ENCODE measurements at places on chromosomes 1 and 21.
A peak's percentile ranks its signal among the peaks of the same experiment; 100 is the strongest.

GRCh38 chr21:39197448-39198233 lies 14.4 kb upstream of the PSMG1 start:
- no peak for DNase-seq

DNA sequence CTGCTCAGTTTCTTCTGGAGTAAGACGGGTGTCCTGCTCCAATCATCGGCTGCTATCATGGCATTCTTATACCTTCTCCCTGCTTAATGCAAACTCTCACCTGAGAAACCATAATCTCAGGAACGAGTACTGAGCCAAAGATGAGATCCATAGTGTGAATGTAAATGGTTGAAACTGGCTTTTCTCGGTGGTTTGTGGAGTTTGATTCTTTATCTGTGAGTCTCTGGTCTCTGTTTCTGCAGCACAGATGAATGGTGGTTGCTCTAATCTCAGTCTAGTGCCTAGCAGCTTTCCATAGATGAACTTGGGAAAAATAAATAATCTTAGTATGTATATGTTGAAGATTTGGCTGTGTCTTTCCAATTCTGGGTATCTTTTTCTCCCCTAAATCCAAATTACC lies 274.4 kb downstream of the HHAT start:
- DNase-seq = no peak

- DNase-seq = no peak
Observed at GRCh38 chr1:18962121-18962721, 5.7 kb upstream of the IFFO2 start.

- no peak for DNase-seq
Observed at GRCh38 chr1:112618114-112618720, 724 bp downstream of the ST7L start.

DNA sequence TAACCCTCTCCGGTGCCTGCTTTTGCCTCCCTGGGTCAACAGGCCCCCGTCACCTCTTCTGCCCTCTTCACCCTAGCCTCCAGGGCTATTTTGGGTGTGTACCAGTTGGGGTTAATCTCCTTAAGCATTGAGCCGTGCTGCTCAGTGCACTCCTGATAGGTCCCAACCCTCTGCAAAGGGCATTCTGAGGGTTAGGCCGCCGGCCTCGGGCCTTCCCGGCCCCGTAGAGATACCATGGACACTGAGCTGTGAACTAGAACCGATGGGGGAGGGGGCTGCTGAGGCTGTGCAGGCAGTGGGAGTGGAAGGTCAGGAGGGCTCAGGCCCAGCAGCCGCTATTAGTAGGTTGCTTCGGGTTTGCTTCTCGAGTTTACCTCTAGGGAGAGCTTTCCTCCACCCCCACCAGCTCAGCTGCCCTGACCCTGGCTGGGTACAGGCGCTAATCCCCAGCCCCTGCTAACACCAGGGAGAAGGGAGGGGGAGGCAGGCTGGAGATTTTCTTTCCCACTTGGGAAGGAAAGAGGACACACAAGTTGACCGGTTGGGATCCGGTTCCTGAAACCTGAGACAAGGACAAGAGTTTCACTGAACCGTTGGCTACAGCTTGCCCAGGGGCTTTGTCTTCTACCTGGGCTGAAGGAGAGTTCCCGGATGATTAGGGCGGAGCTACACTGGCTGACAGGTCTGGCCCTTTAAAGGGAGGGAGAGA lies 4.8 kb downstream of the LMOD1 start:
- peak; percentile 87 for DNase-seq

GRCh38 chr21:34728479-34728878 lies 59.7 kb downstream of the CLIC6 start:
- no peak for DNase-seq

GRCh38 chr1:244280201-244280600 lies 171.5 kb downstream of the ADSS2 start:
- DNase-seq = no peak

DNA sequence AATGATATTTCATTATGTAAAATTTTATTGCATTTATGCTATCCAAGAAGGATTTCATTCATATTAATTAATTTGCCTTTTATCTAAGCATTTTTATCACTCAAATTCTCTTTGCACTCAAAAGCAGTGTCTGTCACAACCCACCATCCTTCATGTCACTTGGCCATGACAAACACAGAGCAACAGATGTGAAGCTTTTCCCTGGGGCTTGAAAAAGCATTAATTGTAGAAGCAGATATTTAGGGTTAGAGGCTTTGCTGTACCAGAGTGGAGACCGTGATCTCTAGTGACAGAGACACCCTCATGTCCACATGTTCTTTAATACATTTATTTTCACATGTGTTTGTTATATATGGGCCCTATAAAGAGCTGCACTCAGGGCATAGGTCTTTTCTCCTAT lies 230.5 kb downstream of the SPATA17 start:
- no peak for DNase-seq

DNA sequence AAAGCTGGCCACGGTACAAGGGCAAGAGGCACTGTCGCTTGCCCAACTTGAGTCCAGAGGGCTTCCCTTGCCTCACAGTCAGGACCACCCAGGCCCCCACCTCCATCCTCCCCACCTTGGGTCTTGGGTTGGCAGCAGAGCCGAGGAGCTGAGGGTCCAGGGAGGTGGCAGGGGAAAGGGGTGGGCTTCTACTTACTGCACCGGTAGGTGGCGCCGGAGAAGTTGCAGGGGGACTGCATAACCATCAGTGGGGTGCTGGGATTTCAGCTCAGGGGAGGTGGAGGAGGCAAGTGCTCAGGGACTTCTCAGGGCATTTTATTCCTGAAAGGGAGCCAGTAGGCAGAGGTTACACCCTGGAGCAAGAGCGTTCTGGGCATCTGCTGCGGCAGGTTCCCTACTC lies 44.0 kb downstream of the TRIM62 start:
- peak; percentile 79 for DNase-seq

DNA sequence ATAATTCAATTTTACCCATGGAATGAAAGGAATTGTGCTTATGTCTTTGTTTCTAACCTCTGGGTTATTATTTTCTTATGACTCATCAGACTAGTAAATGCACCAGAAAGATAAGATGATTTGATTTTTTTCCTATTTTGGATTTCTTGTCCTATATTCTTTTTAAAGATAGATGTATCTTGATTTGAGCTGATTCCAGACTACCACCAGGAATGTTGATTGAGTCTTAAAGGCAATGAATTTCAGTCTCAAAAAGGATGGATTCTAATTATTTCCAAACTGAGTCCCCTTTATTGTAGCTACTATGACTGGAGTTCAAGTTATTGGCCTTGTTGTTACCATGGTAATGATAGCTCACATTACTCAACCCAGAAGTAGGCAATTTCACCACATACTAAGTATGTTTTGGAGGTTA lies 95.8 kb upstream of the RGS4 start:
- no peak for DNase-seq

- DNase-seq = no peak
Observed at GRCh38 chr1:220483700-220484099, 44.2 kb upstream of the MARK1 start.

GRCh38 chr21:33127154-33127867 lies 57.4 kb downstream of the OLIG1 start:
- DNase-seq = peak; percentile 83

- DNase-seq = no peak
Observed at GRCh38 chr1:200708769-200709168, 29.9 kb upstream of the CAMSAP2 start.

DNA sequence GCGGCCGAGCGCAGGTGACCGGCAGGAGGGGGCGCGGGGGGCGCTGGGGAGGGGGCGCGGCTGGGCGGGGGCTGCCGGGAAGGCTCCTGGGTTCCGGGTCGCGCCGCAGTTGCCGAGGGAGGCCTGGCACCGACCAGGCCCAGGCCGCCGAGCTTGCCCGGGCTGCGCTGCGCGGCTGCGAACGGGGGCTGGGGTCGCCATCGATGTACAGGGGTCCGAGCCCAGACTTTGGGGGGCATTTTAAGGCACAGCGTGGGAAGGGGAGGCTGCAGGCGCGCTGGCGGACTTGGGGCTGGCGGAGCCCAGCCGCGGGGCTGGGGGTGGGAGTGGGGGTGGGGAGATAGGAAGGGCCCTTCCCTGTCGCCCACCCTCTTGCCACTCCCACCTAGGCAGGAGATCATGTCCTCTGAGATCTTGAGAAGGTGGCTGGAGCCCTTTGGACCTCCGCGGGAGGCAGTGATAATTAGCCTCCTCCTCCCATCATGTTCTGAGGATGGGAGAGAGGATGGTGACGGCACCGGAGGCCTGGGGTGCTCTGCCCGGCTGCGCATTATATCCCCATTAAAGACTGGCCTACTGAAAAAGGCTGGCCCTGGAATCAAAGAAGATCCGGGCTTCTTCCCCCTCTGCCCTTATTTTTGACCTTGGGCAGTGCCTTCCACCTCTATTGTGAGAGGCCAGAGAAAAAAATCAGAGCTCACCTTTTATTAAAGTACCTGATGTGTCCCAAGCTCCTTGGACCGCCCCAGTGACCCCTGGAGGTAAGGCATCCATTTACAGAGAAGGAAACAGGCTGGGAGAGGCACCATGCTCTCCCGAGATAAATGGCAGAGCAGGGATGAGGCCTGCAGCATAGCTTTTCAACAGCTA lies 497 bp downstream of the FBXO44 start:
- DNase-seq = no peak

GRCh38 chr1:183925947-183926346 lies 111.6 kb downstream of the COLGALT2 start:
- no peak for DNase-seq

GRCh38 chr1:244874974-244875579 lies 10.7 kb upstream of the HNRNPU start:
- DNase-seq = no peak

DNA sequence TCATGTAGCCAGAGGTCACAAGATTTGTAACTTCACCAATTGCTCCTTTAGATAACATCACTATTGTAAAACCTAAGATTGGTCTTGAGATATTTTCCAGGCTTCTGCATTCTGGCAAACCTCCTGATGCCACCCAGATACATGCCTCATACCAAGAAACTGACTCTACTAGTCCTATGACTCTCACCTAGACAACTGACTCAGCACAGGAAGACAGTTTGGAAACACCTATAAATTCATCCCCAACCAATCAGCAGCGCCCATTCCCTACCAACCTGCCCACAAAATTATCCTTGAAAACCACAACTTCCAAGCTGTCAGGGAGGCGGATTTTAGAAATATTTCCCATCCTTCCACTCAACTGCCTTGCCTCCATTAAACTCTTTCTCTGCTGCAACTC lies 2.6 kb downstream of the NME7 start:
- DNase-seq = no peak

DNA sequence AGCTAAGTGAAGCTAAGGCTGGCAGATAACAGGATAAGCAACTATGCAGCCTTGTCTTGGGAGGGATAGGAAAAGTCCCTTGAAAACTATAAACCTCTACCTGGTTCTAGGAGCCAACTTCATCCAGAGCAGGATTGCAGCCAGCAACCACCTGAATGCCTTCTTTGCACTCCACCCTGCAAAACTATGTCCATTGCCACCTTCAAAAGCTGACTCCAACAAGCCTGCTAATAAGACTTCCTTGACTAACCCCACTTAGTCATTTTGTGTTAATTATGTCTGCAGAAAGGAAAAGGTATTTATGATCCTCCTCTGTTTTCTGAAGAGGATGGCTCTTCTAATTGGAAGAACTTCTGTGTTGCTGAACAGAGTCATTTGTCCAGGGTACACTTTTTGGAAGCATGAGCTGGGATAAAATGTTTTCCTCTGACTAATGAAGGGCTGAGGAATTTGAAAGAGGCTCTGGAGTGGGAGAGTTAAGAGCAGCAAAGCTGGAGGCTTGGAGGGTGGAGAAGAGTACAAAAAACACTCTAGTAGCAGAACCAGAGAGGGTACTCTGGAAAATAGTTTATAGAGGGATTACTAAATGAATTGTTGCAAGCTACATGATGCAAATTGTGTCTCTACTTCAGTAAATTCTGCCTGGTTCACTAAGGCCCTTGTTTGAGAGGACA lies 9.6 kb upstream of the RIMKLA start:
- no peak for DNase-seq

GRCh38 chr21:33273044-33273443 lies 6.9 kb downstream of the IL10RB start:
- DNase-seq = no peak

DNA sequence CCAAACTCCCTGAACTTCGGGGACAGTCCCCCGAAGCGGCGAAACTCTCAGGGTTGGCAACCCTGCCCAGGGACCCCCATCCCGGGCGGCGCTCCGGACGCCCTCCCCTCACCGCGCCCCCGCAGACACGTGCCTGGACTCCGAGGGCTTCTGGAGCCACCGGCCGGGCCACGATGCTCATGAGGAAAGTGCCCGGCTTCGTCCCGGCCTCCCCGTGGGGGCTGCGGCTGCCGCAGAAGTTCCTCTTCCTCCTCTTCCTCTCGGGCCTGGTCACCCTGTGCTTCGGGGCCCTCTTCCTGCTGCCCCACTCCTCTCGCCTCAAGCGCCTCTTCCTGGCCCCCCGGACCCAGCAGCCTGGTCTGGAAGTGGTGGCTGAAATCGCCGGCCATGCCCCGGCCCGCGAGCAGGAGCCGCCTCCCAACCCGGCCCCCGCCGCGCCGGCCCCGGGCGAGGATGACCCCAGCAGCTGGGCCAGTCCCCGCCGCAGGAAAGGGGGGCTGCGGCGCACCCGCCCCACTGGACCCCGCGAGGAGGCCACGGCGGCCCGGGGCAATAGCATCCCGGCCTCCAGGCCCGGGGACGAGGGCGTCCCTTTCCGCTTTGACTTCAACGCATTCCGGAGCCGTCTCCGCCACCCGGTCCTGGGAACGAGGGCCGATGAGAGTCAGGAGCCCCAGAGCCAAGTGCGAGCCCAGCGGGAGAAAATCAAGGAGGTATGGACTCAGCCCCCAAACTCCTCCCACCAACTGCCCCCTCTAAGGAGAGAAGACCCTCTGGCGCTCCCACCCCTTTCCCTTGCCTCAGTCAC lies 1.2 kb downstream of the MAN1C1 start:
- DNase-seq = peak; percentile 46

GRCh38 chr1:40739455-40740008 lies 44.1 kb upstream of the KCNQ4 start:
- DNase-seq = no peak

GRCh38 chr1:222416001-222416791 lies 131.7 kb downstream of the HHIPL2 start:
- DNase-seq = no peak

- no peak for DNase-seq
Observed at GRCh38 chr1:46772571-46772970, 26.3 kb upstream of the CYP4B1 start.

DNA sequence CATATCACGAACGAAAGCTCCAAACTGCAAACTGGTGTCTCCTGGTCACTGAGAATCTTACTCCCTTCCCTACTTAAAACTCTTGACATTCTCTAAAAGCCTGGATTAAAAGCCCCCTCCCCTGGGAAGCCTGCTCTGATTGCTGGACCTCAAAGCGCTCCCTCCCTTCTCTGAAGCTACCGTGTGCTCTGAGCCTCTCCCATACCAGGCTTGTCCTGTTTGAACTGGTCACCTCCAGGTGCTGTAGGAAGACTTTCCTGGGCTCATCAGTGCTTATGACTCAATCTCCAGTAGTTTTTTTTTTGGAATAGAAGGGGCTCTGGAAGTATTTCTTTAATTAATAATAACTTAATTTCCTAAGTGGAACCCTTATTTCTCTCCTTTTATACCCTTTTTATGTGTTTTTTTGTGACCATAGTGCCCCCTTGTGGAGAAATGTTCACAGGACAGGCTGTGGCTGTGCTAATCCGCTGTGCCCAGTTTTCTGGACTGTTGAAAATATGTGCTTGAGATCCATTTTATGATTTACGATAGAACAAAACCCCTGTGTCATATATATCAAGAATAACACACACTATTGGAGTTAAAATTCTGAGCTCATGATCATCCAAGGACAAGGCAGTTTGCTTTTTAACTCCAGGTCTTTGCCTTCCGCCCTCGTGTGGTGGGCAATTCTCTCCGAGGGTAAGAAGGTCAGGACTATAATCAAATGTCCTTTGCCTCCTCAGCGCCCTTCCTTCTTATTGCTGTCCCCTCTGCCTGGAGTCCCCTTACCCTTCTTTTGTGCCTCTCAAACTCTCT lies 16.9 kb downstream of the MTARC1 start:
- DNase-seq = peak; percentile 42
